Endothelial cell of umbilical vein (primary cell): ENCODE measurements at places on chromosomes 7 and 10. TPM values are rescaled to one million over a fixed set of nuclear protein-coding genes. Genes with fewer than 3 reads are reported as not detected.
A peak's percentile ranks its signal among the peaks of the same experiment; 100 is the strongest.

The UTF1 gene
- not detected in 2 replicates for polyA plus RNA-seq

- H3K27me3 ChIP-seq = no peaks in the 10 kb centered on the region
- H3K27ac ChIP-seq = no peak overlapping the region
- H3K4me1 ChIP-seq = peaks cover 4% of the 10 kb centered on the region
- DNase-seq = no peak
Observed at GRCh38 chr7:80724249-80724871, 85.9 kb downstream of the CD36 start.

DNA sequence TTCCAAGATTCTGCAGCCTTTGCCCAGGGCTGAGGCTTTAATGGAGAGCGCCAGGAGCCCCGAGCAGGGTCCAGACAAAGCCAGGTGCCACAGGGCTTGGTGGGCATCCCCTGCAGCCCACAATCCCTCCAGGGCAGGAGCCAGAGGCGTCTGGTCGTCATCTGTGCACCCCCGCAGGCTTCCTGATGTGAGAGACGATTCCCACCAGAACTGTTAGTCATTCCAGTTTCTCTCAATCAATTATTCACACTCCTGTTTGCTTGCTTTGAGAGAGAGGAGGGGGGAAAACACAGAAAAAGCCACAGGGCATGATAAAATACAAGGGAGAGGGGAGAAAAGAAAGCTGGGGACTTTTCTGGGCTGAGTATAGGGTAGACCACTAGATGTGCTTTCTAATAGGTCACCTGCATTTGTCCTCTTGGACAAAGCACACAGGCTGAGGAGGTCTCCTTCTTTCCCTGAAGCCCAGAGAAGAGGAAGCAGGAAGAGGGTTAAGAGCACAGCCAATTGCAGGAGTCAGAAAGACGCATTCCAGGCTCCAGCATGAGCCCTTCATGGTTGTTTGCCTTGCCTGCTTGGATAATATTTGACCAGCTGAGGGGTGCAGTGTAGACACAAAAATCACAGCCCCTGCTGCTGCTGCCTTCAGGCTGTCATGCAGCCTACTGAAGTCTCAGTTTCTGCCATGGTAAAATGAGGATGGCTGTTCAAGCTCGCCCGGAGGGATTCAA, 194.4 kb downstream of the PLXNA4 start:
- H3K4me3 ChIP-seq = no peak overlapping the region
- H3K36me3 ChIP-seq = no peaks in the 10 kb centered on the region
- no peaks in the 10 kb centered on the region for H3K27me3 ChIP-seq
- H3K27ac ChIP-seq = no peak overlapping the region
- peaks cover 14% of the 10 kb centered on the region for H3K4me1 ChIP-seq

The AKAP9 gene
- 8.3 and 9.5 TPM in 2 replicates for polyA plus RNA-seq

DNA sequence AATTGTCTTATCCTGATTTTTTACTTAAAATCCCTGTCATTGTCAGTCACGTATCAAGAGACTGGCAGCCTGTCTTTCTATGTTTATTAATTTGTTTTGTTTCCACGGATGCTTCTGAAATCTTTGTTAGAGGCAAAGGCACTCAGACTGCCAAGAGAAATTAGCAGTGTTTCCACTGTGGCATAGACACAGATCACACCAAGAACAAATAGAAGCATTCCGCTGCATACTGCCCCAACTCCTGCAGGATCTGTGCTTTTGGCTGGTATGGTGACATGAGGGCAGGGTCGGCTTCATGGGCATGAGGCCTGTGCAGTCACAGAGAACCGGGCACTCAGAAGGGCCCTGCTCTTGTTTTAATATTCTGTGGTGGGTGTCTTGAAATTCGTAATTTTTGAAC, 18.4 kb downstream of the CLDN12 start:
- DNase-seq = no peak
- H3K27me3 ChIP-seq = peaks cover 5% of the 10 kb centered on the region
- H3K4me1 ChIP-seq = peaks cover 4% of the 10 kb centered on the region
- no peaks in the 10 kb centered on the region for H3K36me3 ChIP-seq
- H3K4me3 ChIP-seq = no peak overlapping the region

The NXPH1 gene
- polyA plus RNA-seq = not detected in 2 replicates

The FAM180A gene
- polyA plus RNA-seq = not detected in 2 replicates

The EPDR1 gene
- 0.40 and 0.57 TPM in 2 replicates for polyA plus RNA-seq

DNA sequence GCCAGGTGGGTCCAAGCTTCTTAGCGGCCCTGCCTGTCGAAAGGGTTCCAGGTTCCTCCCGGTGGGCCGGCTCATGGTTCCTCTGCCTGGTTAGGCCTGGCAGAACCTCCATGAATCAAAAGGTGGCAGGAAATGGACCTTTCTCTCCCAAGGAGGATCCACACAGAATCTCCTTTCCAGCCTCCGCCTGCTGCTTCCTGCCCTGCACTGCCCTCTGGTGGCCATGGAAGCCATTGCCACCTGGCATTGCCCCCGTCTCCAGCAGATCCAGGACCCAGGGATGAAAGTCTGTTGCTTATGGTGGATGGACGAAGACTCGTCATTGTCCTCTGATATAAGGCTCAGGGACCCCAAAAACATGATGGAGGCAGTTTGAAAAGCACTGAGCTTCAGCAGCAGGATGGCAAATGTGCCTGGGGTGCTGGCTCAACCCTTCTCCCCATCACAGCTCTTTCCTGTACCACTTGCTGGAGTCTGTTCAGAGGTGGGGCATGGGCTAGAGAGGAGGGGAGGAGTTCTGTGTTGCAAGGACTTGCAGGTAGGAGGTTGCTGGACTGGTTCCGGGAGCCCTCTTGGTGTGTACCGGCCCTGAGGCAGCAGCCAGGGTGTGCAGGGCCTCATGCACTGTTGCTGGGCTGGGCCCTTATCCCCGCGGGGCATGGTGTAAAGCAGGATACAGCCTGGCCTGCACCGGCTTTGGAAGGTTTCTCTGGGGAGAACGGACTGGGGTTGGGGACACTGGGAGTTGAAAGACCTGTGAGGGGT, 11.3 kb upstream of the INMT start:
- no peak overlapping the region for H3K27ac ChIP-seq
- H3K36me3 ChIP-seq = no peaks in the 10 kb centered on the region
- H3K27me3 ChIP-seq = peaks cover 3% of the 10 kb centered on the region
- H3K4me3 ChIP-seq = no peak overlapping the region
- no peaks in the 10 kb centered on the region for H3K4me1 ChIP-seq

The UFSP1 gene
- polyA plus RNA-seq = 0.84 and 1.1 TPM in 2 replicates

GRCh38 chr10:109982123-109982522, 25.7 kb upstream of the ADD3 start:
- no peaks in the 10 kb centered on the region for H3K4me1 ChIP-seq
- H3K27me3 ChIP-seq = no peaks in the 10 kb centered on the region
- no peaks in the 10 kb centered on the region for H3K36me3 ChIP-seq
- no peak overlapping the region for H3K27ac ChIP-seq

- H3K27ac ChIP-seq = no peak overlapping the region
- H3K4me1 ChIP-seq = no peaks in the 10 kb centered on the region
- peak overlapping the region; percentile 18 for H3K4me3 ChIP-seq
- DNase-seq = no peak
- no peaks in the 10 kb centered on the region for H3K36me3 ChIP-seq
Observed at GRCh38 chr10:99330347-99330924, 1.3 kb downstream of the CNNM1 start.

DNA sequence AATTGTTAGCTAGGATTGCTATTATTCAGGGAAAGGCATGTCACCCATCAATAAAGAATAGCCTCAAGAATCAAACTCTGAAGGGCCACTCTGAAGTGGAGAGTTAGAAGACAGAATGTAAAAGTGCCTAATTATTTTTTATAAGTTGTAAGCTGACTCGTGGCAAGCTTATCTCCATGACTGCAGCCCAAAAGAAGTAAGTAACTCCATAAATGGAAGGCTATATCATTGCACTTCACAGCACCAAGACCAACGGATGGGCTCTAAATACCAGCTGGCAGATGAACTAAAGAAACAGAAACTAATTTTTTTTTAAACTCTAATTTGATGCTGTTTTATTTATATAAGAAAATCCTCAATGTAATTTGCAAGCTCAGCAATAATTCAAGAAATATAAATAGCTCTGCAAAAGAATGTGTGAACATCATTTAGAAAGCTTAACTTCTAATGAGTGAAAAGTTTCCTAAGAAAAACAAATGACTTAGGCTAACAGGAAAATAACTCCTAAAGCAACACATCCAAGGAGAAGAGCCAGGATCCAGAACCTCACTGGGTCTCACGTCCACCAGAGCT, 165.5 kb downstream of the SNX13 start:
- no peaks in the 10 kb centered on the region for H3K4me1 ChIP-seq
- no peaks in the 10 kb centered on the region for H3K36me3 ChIP-seq
- H3K27me3 ChIP-seq = no peaks in the 10 kb centered on the region
- no peak for DNase-seq
- H3K4me3 ChIP-seq = no peak overlapping the region

DNA sequence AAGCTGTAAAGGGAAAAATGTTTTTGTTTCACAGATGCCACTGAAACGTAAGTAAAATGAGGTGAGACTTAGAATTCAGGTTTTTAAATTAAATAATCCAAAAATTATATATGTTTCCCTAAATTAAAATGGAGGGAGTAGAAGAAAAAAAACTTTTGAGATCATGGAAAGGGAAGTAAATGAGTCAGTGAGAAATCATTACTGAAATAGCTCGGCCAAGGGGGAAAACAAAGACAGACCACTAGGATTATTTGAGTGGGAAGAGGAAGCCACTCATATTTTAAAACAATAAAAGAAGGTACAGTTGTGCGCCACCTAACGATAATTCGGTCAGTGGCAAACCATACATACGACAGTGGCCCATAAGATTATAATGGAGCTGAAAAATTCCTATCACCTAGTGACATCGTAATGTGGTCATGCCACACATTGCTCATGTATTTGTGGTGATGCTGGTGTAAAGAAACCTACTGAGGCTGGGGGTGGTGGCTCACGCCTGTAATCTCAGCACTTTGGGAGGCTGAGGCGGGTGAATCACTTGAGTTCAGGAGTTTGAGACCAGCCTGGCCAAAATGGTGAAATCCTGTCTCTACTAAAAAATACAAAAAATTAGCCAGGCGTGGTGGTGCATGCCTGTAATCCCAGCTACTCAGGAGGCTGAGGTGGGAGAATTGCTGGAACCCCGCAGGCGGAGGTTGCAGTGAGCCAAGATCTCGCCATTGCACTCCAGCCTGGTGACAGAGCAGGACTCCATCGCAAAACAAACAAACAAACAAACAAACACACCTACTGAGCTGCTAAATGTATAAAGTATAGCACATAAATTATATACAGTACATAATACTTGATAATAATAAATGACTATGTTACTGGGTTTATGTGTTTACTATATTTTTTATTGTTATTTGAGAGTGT, 64.7 kb downstream of the MKX start:
- H3K4me3 ChIP-seq = no peak overlapping the region
- H3K36me3 ChIP-seq = no peaks in the 10 kb centered on the region
- H3K27ac ChIP-seq = no peak overlapping the region
- DNase-seq = no peak
- no peaks in the 10 kb centered on the region for H3K4me1 ChIP-seq

DNA sequence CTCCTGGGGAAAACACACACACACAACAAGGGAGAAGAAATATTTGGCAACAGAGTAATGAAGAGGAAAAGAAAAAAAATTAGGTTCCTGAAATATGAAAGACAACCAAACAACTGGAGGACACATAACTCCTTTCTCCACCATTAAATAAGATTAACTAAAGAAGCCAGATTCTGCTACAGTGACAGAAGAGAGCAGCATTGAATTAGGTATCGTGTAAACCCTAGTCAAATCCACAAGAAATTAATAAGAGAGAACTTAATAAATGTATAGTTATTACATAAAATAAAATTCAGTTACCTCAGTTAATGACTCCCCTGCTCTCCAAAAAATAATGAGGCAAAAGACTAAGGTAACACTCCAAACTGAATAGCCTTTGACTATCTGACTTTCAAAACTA, 306.7 kb downstream of the CRPPA start:
- no peaks in the 10 kb centered on the region for H3K27me3 ChIP-seq
- no peak overlapping the region for H3K4me3 ChIP-seq
- no peaks in the 10 kb centered on the region for H3K36me3 ChIP-seq
- peak; percentile 53 for DNase-seq

GRCh38 chr7:129835569-129835968, 117.2 kb downstream of the UBE2H start:
- H3K4me1 ChIP-seq = peaks cover 2% of the 10 kb centered on the region
- peaks cover 7% of the 10 kb centered on the region for H3K36me3 ChIP-seq
- no peaks in the 10 kb centered on the region for H3K27me3 ChIP-seq

- no peak overlapping the region for H3K4me3 ChIP-seq
- no peaks in the 10 kb centered on the region for H3K36me3 ChIP-seq
- DNase-seq = no peak
- H3K27me3 ChIP-seq = no peaks in the 10 kb centered on the region
- H3K4me1 ChIP-seq = no peaks in the 10 kb centered on the region
Observed at GRCh38 chr7:126608339-126608776, 644.4 kb downstream of the GRM8 start.

GRCh38 chr7:151726652-151727578, 150.0 kb downstream of the PRKAG2 start:
- DNase-seq = no peak
- H3K4me1 ChIP-seq = peaks cover 11% of the 10 kb centered on the region
- no peaks in the 10 kb centered on the region for H3K36me3 ChIP-seq
- H3K27ac ChIP-seq = peak overlapping the region; percentile 65
- no peak overlapping the region for H3K4me3 ChIP-seq

The NPSR1 gene
- not detected in 2 replicates for polyA plus RNA-seq

DNA sequence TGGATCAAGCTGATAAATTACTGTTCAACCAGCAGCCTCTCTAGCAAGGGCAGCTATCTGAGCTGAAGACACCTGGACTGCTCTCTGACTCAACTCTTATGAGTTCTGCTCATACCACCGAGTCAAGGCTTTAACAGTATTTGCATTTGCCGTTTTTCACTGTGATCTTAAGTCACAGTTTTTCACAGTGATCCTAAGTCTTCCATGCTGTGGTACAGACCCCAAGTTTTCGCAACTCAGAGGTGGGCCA, 31.3 kb downstream of the PIP4K2A start:
- peaks cover 23% of the 10 kb centered on the region for H3K4me1 ChIP-seq
- no peaks in the 10 kb centered on the region for H3K36me3 ChIP-seq
- no peak overlapping the region for H3K27ac ChIP-seq
- no peak overlapping the region for H3K4me3 ChIP-seq
- no peaks in the 10 kb centered on the region for H3K27me3 ChIP-seq
- DNase-seq = no peak

DNA sequence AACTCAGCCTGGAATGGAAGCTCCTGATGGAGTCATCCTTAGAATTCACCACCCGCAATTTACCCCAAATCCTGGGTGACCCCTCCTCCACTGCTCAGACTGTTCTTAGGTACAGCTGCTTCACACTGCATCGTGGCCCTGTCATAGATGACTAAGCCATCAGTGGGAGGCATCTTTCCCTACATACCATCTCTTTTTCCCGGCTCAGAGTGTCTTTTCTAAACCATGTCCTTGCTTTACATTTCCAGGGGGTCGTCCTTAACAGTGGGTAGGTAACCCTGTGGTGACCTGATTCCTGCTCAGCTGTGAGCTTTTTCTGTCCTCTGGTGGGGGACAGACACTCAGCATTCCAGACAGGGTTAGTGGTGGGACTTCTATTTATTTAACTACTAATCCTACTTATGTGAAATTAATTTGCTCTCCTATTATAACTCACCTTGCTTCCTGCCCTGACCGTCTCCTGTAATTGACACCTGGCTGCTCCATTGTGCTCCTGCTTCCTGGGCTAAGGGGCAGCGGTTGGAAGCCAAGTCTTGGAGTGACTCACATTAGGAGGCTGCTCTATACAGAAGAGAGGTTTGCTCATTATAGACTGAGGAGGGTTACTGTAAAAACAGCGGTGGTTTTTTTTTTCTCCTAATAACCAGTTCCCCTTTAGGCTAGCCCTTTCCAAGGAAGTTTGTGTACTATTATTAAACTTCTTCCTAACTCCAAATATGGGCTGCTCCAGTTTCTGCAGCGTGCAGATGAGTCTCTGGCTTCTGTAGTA, 40.6 kb downstream of the PYROXD2 start:
- no peaks in the 10 kb centered on the region for H3K36me3 ChIP-seq
- H3K4me1 ChIP-seq = no peaks in the 10 kb centered on the region
- H3K4me3 ChIP-seq = no peak overlapping the region
- no peak overlapping the region for H3K27ac ChIP-seq
- no peak for DNase-seq
